ENCODE measurements at places on chromosomes 2 and 18. TPM values are rescaled to one million over a fixed set of nuclear protein-coding genes. Genes with fewer than 3 reads are reported as not detected.

The CRYGD gene
- total RNA-seq: not detected

The SPP2 gene
- 0.23 TPM for total RNA-seq

The HRH4 gene
- total RNA-seq: not detected

The DYNAP gene
- not detected for total RNA-seq

Measured in HT1080 (cell line).